ENCODE measurements at places on chromosomes 6 and 20.

- no peak for DNase-seq
Measured at GRCh38 chr6:73340048-73340447, 14.0 kb downstream of the DPPA5 start.

GRCh38 chr20:21832442-21833385 lies 127.2 kb downstream of the PAX1 start:
- no peak for DNase-seq

- no peak for DNase-seq
Measured at GRCh38 chr6:161186173-161186769, 87.6 kb downstream of the AGPAT4 start.

DNA sequence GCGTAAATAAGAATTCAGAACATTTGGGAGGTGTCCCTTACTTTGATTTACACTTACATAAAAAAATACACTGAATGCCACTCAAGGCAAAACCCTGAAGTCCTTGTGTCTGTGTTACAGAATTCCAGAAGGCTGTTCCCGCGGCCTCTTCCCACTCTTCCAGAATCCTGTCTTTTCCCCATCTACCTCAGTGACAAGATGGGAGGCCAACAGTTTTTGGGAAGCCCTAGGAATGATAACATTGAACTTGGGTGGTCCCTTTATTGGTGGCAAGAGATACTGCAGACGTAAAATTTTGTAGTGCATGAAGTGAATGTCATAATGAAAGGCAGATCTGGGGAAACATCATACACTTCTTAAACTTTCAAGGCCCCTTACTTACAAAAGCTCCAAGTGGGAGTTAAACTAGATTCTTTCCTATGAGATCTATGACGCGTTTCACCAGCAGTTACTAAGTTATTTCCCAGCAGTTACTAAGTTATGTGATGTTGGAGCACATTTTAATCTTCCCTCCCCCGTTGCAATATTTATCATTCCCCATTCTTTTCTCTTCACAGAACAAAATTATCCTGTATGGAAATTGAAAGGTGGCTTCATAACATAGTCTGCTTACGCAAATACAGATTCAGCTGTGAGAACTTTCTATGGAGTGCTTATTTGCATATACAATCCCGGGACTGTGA lies 79.5 kb downstream of the BCAS1 start:
- DNase-seq = no peak

GRCh38 chr6:168967281-168967925 lies 286.2 kb downstream of the THBS2 start:
- DNase-seq = no peak

GRCh38 chr6:148771212-148771601 lies 24.4 kb downstream of the UST start:
- DNase-seq = no peak

- DNase-seq = no peak
Measured at GRCh38 chr6:37103169-37104039, 66.5 kb upstream of the PIM1 start.

- DNase-seq = no peak
Measured at GRCh38 chr6:5468586-5468985, 207.3 kb downstream of the FARS2 start.

DNA sequence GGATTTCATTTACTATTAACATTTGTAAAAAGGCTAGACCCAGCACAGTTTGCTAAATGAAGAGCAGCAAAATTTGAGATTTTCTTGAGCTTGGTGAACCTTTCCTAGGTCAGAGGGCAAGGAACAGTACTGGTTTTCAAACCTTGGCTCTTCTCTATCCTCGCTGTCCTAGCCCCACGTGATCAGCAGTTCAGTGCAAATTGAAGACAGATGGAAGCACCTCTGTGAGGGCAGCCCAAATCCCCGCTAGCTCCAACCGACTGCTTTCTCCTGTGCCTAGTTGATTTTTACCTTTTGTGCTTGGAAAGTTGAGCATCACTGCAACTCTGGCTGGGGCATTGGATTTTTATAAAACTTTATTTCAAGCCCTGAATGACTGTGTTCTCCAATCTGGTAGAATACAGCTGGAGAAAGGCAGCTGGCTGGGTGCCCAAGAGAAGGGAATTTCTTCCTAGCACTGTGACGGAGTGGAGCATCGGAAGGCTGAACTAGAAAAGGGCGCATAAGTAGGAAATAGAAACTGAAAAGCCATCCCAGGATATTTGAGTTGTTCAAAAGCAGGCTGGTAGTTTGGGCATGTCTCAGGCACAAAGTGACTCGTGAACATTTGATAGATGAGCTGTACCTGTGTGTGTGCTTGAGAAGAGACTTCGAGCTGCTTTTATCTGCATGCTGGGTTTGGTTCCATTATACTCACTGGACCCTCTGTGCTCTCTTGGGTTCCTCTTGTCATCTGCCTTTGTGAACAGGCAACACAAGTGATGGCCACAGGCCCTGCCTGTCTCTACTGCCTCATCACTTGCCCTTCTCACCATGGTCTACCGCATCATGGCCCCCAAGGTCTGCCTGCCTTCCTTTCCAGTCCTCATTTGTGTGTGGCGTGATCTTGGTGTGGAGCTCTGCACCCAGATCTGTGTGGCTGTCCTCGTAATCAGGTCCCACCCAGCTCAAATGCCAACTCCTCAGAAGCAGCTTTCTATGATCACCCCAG lies 2.3 kb downstream of the RNF114 start:
- no peak for DNase-seq

- DNase-seq = no peak
Measured at GRCh38 chr6:155880900-155881299, 425.3 kb upstream of the NOX3 start.

DNA sequence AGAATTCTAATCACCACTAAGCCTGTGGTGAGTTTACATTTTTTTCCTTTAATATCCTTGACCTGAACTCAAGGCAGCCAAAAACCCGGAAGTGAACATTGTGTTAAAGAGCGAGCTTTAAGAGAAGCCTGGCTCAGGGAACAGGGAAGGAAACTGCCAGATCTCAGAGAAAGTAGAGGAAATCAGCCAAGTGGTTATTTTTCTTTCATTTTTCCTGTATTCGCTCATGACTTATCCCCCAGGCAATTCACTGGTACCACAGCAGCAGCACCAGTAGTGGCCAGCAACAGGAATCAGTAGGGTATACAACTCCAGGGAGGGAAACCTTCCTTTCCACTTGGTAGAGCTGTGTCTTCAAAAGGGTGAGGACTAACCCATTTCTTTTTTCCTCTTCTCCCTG lies 89.6 kb upstream of the HMGCLL1 start:
- no peak for DNase-seq

DNA sequence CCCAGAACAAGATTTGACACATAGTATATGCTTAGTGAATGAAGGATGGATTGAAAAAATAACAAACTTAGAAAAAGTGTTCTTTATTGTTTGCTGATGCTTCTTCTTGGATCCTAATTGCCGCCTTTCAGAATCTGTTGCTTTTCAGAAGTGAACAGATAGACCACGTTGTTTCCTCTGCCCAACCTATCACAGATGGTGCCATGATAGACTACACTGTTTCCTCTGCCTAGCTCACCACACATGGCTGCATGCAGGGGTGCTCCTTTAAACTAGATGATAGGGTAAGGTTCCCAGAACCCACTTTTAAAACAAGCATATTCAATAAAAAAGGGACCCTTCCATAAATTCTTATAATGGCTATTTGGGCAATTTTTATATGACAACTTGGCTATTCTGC lies 4.6 kb upstream of the RGS17 start:
- DNase-seq = no peak

DNA sequence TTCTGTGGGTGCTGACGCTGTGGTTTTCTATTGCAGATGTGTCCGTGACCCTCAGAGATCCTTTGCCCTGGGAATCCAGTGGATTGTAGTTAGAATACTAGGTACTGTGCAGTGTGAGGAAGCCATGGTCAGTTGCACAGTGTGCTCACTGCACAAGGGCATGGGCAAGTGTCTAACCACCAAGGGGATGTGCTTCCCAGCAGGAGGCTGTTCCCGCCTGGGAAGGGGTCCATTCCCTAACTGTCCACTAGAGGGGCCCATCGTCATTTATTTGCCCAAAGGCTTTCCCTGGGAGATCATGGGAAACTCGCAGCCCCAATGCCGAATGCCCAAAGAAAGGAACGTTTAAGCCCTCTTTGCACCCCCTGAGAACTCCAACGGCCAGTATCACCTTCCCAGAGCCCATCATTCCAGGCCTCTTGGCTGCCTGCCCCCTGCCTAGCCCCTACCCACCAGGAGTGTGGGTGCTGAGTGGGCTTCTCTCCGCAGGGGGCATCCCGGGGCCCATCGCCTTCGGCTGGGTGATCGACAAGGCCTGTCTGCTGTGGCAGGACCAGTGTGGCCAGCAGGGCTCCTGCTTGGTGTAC lies 26.2 kb downstream of the SLCO4A1 start:
- DNase-seq = peak; percentile 22

GRCh38 chr6:40285996-40286395 lies 301.2 kb downstream of the LRFN2 start:
- DNase-seq = no peak

DNA sequence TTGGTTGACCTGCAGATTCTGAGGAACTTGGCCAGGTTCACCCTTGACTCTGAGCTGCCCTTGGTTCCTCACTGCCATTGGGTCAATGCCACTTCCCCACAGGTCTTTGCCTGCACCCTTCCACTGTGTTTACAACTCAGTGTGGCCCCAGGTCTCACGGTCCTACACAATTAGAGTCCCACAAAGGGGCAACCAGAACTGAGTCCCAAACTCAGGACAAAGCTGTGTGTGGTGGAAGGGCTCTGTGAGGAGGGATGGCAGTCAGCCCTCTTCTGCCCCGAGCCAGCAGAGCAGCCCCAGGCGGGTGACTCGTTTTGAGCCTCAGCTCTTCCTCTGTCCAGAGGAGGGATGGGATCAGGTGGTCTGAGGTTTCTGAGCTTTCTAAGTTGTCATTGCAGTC lies 69.5 kb downstream of the NPEPL1 start:
- no peak for DNase-seq

- DNase-seq = no peak
Measured at GRCh38 chr20:64077094-64077493, 2.2 kb downstream of the RGS19 start.

DNA sequence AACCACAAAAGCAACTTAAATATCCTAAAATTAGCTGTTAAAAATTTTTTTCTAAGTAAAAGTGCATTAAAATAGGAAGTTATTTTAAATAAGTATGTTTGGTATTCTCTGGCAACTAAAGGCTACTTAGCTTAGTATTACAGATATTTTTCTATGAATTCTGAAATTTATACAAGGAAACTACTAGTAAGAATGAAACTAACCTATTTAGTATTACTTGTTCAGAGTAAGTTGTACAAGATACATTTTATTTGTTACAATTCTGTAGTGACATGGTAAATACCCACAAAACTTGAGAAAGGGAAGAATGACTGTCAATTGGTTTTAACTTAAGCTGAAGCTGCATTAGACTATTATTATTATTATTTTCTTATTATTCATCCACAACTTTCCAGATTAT lies 6.5 kb downstream of the PHIP start:
- DNase-seq = no peak

GRCh38 chr6:1013656-1014430 lies 298.1 kb upstream of the FOXQ1 start:
- DNase-seq = no peak

GRCh38 chr6:109362102-109362884 lies 20.0 kb downstream of the CD164 start:
- DNase-seq = no peak

- no peak for DNase-seq
Measured at GRCh38 chr20:58432186-58432954, 43.3 kb downstream of the VAPB start.

- DNase-seq = no peak
Measured at GRCh38 chr6:141532211-141532610, 600.5 kb upstream of the GJE1 start.

DNA sequence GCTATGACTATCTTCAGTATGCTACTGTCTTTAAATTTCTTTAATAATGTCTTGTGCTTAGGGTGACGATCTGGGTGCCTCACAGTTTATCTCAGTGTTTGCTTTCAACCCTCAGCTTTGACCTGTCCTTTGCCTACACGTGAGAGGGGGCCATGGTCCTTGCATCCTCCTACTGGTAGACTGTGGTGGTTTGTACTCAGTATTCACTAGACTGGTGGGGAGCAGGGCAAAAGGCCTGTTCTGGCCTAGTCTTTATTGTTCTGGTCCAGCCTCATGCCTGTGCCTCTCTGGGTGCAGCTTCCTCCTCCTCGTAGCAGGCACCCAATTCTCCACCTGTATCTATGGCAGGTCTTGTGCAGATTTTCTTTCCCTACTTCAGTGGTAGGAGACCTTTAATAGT lies 354.9 kb downstream of the CD109 start:
- DNase-seq = no peak

GRCh38 chr6:117497237-117497636 lies 14.8 kb downstream of the DCBLD1 start:
- no peak for DNase-seq

GRCh38 chr20:51710361-51710894 lies 57.8 kb downstream of the ATP9A start:
- DNase-seq = no peak

DNA sequence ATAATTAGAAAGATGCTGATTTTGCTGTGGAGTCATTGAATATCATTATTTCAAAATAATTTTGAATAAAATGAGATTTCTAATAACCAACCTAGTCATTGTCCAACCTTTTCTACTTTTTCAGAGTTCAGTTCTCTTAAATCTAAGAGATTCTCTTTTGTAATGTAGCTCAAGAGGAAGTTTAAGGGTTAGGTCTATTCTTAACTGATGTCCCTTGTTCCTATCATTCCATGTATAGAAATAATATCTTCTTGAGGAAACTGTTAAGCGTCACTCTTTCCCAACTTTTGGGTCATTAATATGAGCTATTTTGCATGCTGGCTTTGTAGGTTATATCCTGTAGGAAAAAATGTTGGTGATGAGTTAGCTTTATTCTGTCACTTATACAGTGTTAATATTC lies 27.0 kb downstream of the RNF144B start:
- no peak for DNase-seq

GRCh38 chr6:13252790-13253189 lies 75.5 kb downstream of the TBC1D7 start:
- no peak for DNase-seq

GRCh38 chr6:71033171-71033570 lies 76.3 kb upstream of the B3GAT2 start:
- no peak for DNase-seq

- DNase-seq = no peak
Measured at GRCh38 chr20:43794326-43794725, 67.5 kb upstream of the GTSF1L start.

DNA sequence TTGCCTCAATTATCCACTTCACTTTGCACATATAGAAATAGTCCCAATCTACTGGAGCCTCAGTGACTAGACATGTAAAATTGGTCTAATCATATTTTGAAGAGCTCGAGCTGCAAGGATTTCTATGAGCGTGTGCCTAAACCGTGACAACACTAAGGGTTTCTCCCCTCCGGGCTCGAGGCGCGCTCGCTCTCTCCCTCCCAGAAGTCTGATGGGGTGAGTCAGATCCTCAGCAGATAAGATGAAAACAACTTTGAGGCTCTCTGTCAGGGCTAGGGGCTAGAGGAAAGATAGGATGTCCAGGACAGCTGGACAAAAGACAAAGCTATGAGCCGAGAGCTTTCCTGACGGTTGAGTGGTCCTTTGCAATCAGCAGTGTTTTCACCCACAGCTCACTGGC lies 16.8 kb downstream of the GNAS-AS1 start:
- no peak for DNase-seq

- no peak for DNase-seq
Measured at GRCh38 chr6:42984924-42985475, 630 bp downstream of the PPP2R5D start.
